ENCODE measurements at places on chromosomes 2 and 18.

DNA sequence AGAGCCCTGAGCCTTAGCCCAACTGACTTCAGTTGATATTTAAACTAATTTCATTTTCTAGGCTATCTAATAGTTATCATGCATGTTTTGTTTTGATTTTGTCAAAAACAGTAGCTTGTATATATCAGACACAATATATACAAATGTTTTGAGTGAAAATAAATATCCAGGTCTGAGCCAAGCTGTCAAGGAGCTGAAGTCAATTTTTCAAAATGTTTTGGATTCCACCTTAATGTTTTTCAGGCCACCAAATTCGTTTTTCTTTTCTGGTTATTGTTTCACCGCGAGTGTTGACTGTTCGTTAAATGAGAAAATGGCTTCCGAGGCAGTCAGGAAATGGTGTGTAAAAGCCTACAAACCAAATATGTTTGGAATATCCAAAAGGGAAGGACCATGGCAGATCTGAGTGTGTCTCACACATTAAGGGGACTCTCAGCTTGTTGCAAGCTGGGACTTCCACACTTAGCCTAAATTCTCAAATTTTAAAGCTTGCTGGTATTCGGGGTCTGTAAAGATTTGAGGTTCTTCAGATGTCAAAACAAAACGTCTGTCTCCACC lies 2.8 kb downstream of the HOXD12 start:
- DNase-seq, result no peak

DNA sequence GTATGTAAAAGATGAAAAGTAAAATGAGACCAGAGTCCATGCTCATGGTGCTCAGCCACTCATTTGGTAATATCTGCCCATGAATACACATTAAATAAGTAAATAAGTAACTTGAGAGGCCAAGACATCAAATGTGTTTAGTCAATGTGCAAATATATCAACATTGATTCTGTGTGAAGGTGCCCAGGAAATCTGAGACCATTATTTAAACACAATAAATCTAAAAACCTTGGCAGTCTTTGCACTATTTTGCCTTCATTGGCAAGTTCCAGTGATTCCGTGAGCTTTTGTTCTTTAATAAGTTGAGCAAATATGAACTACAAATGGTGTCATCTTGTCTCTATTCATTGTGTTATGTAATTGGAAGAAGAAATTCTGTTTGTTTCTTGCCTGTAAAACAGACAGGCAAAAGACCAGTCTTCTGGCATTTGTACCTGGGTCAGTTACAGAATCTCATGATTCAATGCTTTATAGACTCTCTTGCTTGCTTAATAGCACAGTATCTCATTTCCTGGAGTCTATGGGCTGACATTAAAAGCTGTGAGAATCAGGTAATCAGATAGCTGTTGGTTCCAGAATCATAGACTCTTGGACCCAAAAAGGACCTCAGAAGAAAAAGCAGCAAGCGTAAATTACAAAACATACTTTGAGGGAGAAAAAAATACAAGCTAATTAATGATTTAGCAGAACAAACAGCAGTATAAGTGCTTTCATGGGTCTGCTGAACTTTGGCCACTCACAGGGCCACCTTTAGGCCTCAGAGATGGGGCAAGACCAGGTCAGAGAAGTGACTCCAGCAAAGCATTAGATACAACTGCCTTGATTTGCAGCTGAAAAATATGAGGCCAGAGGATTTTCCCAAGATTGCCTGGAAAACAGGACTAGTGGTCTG lies 20.0 kb upstream of the SERPINB3 start:
- no peak for DNase-seq

GRCh38 chr2:24009680-24010476 lies at the start of gene MFSD2B:
MFSD2B (plus strand) TSS chr2:24010085; CDS start chr2:24010097, 12 bp downstream.
- no peak for DNase-seq

- DNase-seq, result no peak
These were observed 28.8 kb downstream of the FHL2 start for GRCh38 chr2:105369777-105370690.

GRCh38 chr2:5696945-5697521 lies 4.8 kb downstream of the SOX11 start:
- peak; percentile 21 for DNase-seq

DNA sequence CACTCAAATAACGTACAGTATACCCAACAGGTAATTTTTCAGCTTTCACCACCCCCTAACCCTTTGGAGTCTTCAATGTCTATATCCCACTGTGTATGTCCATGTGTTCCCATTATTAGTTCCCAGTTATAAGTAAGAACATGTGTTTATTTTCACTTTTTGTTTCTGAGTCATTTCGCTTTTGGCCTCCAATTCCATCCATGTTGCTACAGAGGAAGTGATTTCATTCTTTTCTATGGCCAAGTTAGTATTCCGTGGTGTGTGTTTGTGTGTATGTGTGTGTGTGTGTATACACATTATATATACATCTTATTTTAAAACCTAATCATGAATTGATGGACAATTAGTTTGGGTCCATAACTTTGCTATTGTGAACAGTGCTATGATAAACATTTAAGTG lies 464.4 kb downstream of the CMPK2 start:
- no peak for DNase-seq

GRCh38 chr18:76367168-76368125 lies 127.6 kb downstream of the ZNF516 start:
- no peak for DNase-seq

DNA sequence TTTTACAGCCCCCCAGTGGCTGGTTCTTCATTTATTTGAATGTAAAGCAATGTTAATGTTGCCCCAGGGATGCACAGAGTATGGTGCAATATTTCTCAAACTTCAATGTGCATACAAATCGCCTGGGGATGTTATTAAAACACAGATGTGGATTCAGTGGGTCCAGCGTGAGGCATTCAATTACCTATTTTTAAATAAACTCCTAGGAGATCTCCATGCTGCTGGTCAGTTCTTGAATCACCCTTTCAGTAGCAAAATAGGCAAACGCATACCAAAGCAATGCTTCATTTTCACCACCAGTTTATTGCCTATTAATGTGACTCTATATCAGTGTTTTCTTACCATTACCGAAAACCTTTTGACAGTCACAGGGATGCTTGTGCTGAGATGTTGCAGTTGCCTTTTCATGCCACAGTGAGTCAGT lies 530.7 kb downstream of the CBLN2 start:
- DNase-seq, result no peak

GRCh38 chr2:109497463-109497862 lies 116.3 kb downstream of the SEPTIN10 start:
- DNase-seq, result no peak

DNA sequence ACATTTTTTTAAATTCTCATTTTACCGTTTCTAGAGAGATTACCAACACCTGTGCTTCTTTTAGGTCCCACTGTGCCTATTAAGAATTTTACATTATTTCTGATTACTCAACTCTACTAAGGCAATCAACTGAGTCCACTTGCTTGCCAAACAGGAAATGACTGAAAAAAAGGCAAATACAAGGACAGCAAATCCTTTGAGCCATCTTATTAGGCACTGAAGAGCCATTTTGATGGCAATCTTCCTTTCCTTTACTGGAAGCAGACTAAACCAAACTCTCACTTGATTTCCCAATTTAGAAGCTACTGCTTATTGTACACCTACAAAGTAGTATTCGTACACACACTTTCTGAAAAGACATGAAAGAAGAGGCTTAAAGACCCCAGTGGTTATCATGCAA lies 121.4 kb upstream of the COL3A1 start:
- no peak for DNase-seq

GRCh38 chr18:79290876-79291275 lies 104.9 kb upstream of the NFATC1 start:
- DNase-seq, result no peak
